T1000 (cell line): ENCODE measurements at places on chromosomes 3 and 15.

- DNase-seq = no peak
These were observed 624 bp downstream of the BRK1 start for GRCh38 chr3:10116138-10116460.

GRCh38 chr3:144162042-144162441 is 190.4 kb downstream of the DIPK2A start:
- DNase-seq = no peak

DNA sequence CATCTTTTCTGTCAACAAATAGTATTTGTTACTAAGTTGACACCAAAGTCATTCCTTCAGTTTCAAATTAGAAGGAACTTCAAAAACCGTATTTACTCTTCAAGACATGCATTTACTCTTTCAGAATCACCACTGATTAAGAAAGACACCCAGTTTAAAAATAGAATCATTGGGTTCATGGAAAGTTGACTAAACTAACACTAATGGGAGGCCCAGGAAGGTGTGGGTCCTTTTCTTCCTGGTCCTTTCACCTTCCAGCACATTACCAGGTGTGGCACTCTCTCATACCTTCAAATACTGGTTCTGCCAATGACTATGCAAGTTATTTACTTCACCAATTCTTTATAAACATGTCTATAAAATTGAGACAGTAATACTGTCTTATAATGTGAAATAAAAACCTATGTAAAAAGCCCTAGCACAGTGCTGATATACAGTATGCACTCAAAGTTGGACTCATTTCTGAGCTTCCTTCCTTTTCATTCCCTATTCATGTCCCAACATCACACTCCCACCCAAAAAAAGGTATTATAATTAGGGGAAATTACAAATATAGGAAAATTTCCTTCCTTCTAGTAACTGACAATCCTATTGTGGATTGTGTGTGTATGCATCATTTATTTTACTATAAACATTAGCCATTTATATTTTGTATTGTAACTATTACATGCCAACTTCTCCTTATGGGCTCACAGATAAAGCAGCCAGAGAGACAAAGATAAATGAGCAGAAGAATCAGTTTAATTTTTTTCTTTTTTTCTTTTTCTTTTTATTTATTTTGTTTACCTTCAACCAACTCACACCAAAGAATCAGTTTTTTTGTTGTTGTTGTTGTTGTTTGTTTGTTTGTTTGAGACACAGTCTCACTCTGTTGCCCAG is 48.9 kb downstream of the LRRFIP2 start:
- no peak for DNase-seq

DNA sequence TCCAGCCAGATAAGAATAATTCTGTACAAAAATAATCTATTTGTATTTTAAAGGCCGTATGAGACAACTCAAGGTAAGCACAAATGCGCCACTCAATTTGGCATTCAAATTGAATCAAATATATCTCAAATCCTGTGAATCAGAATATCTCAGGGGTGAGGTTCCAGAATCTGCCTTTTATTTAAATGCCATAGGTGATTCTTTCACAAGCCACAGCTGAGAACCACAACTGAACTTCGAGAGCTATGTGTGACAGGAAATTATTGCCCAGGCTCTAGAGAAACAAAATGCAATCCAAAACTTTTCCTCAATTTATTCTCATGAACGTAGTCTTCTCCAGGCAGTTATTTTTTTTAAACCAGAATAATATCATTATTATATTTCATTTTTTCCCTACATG is 11.9 kb downstream of the ATP8B4 start:
- no peak for DNase-seq

DNA sequence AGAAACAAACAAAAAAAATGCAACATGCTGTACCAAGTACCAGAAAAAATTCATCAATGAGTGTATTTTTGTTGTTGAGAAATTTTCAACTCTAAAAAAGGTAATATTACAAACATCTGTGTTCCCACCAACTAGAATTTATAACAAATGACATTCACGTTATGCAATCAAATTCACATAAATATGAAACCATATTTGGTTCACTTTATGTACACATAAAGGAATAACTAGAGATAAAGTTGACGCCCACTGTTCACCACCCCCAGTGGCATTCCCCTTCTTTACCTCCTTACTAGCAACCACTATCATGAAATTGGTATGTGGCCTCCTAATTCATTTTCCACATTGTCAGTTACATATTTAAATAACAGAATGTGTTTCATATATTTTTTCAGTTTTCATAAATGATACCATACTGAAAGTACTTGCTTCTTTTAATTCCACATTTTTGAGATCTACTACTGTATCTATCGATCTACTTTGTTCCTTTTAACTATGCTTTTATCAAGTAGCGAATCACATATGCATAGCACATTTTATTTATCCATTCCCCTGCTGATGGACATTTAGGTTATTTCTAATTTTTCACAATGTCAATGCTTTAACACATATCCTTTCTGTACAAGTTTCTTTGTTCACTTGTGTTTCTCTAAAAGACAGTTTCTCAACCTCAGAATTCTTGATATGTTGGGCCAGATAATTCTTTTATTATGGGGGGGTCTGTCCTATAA is 34.5 kb downstream of the TBC1D5 start:
- DNase-seq = no peak
